ENCODE measurements at places on chromosomes 6 and 20.

DNA sequence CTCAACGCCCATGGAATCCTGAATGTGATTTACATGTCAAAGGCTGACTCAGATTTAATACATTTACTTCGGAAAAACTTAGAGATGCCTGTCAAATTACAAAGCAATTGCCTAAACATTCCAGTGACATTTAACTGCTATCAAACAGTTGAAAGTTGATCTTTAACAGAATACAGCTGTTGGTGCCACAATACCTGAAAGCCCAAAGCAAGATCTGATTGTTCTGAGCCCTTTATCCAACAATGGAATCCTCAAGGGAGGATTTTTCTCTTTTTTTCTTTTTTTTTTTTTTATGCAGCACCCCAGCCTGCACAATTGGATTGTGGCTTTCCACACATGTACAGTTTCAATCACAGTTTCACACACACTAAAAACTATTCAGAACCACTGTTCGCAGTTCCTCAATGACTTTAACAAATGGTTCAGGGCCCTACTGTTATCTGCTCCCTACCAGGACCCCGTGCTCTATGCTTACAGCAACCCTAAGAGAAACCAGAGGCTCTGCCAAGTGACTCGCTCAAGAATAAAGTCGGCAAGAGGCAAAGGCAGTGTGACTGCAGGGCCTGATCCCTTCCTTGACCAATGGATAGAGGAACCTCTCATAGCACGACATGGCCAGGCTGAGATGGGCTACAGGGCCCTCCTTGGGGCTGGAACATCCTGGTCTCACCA is 33.3 kb downstream of the EPB41L2 start:
- no peak overlapping the region for H3K4me3 ChIP-seq
- no peak for DNase-seq
- H3K27ac ChIP-seq: no peak overlapping the region
- H3K27me3 ChIP-seq: no peaks in the 10 kb centered on the region
- H3K36me3 ChIP-seq: no peaks in the 10 kb centered on the region

DNA sequence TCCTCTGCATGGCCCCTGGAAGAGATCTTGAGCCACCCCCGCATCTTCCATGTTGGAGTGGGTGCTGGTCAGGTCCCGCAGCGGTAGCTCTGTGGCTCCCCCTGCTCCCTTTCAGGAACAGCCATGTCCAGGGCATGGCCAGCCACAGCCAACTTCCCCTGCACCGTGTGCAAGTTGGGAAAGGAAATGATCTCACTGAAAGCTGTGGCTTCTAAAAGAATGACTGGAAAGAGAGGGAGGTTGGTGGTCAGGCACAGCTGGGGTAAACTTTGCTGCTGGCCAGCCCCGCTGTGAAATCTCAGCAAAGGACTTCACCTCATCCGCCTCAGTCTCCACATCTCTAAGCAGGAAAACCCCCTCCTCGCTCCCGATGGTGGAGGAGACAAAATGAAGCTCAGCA is 153.6 kb upstream of the CST7 start:
- H3K36me3 ChIP-seq: no peaks in the 10 kb centered on the region
- peaks cover 11% of the 10 kb centered on the region for H3K27me3 ChIP-seq
- H3K27ac ChIP-seq: no peak overlapping the region
- H3K4me3 ChIP-seq: no peak overlapping the region

DNA sequence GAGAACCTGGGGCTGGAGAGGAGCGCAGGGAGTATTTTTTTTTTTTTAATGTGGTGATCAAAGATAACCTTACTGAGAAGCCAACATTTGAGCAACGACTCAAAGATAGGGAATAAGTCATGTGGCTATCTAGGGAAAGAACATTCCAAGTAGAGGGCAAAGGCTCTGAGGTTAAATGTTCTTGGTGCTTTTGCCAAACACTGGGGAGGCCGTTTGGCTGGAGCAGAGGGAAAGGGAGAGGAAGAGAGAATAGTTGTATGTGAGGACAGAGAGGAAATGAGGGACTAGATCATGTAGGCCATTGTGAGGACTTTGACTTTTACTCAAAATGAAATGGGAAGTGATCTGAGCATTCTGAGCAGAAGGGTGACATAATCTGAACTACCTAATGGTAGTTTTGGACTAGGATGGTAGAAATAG is 27.8 kb downstream of the ACSS2 start:
- no peaks in the 10 kb centered on the region for H3K36me3 ChIP-seq
- no peak overlapping the region for H3K4me3 ChIP-seq
- no peak for DNase-seq
- H3K27ac ChIP-seq: no peak overlapping the region
- peaks cover 10% of the 10 kb centered on the region for H3K4me1 ChIP-seq

GRCh38 chr6:149153100-149153499 is 164.4 kb upstream of the TAB2 start:
- no peaks in the 10 kb centered on the region for H3K4me1 ChIP-seq
- H3K4me3 ChIP-seq: no peak overlapping the region
- no peaks in the 10 kb centered on the region for H3K27me3 ChIP-seq
- no peak for DNase-seq
- H3K27ac ChIP-seq: peak overlapping the region; percentile 70

DNA sequence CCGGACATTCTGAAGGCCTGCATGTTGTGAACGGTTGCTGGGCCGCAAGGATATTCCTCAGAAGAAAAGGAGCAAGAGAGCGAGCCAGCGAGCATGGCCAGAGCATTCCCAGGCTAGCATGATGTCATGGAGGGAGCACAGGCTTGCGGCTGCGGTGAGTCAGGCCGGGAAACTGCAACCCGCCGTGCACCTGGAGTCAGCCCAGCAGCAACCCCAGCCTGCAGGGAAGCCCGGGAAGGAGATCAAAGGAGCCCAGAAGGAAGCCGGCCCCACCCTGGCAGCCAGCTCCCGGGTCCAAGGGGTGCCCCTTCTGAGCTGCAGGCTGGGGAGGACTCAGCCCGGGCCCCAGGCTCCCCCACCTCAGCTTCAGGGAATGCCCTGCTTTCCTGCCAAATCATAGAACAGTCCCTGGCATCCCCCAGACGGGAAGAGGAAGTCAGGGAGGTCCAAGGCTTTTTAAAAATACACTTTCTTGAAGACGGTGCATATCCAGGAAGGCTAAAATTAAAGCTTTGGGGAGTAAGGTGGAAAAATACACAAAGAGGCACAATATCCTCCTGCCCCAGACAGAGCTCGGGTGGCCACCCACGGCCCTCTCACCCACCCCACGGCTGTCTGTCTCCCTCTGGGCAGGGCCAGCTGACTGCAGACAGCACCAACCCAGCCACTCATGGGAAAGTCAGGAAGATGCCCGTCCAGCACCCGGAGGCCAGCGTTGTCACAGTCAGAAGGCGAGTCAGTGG is 53.7 kb downstream of the BMP7 start:
- H3K4me3 ChIP-seq: no peak overlapping the region
- H3K27ac ChIP-seq: peak overlapping the region; percentile 37
- H3K36me3 ChIP-seq: no peaks in the 10 kb centered on the region
- H3K4me1 ChIP-seq: no peaks in the 10 kb centered on the region
- DNase-seq: peak; percentile 64

DNA sequence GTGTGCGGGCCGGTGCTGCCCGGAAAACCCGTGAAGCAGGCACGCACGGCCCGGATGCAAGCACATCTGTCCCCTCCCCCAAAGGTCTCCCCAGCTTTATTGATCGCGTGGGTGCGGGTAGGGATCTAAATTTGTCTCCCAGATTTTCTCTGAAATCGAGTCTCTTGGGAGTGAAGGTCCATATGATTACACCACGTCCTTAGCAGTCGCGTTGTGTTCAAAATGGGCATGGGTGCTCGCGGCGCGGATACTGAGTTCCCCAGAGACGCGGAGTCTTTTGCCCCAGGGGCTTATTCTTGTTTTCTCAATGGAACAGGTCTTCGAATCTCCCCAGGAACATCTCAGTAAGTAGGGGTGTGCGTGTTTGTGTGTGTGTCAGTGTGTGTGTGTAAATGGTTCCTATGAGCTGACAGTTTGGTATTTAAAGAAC is 2.8 kb upstream of the ZNF292 start:
- H3K4me3 ChIP-seq: peak overlapping the region; percentile 89
- no peaks in the 10 kb centered on the region for H3K27me3 ChIP-seq
- peak; percentile 19 for DNase-seq
- no peaks in the 10 kb centered on the region for H3K4me1 ChIP-seq

Measured in breast epithelium (tissue), 4 donors.